Hematopoietic multipotent progenitor cell (in vitro differentiated cells): ENCODE measurements at places on chromosomes 6 and 20. TPM values are rescaled to one million over a fixed set of nuclear protein-coding genes. Genes with fewer than 3 reads are reported as not detected.

Gene HAO1
- total RNA-seq = not detected

Gene MOXD1
- total RNA-seq = under 0.01 TPM

Gene XPO5
- total RNA-seq = 24.2 TPM

Gene FOXF2
- not detected for total RNA-seq

Gene KIAA1755
- not detected for total RNA-seq

Gene KLHDC3
- 173 TPM for total RNA-seq

Gene TFAP2D
- not detected for total RNA-seq

Gene MCHR2
- total RNA-seq = not detected

- DNase-seq = no peak
Measured at GRCh38 chr6:117890172-117890571, 16.9 kb upstream of the SLC35F1 start.

DNA sequence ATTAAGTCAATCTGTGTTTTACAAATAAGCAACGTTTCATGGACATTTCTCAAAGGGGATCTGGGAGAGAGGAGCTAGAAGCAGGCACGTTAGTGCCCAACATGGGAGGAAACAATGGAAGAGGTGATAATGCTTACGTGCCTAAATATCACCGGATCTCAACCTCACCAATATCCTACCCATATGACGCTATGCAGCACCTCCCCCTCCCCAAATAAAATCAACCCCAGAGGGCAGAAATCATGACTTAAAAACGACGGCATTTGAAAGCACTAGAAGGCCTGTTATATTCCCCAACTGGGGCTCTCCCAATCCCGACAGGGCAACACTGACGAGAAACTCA is 425 bp downstream of the HBS1L start:
- DNase-seq = peak; percentile 29

GRCh38 chr6:84269947-84270733 is 42.7 kb upstream of the CEP162 start:
- DNase-seq = no peak

GRCh38 chr6:39217177-39217864 is 12.0 kb downstream of the KCNK5 start:
- no peak for DNase-seq

DNA sequence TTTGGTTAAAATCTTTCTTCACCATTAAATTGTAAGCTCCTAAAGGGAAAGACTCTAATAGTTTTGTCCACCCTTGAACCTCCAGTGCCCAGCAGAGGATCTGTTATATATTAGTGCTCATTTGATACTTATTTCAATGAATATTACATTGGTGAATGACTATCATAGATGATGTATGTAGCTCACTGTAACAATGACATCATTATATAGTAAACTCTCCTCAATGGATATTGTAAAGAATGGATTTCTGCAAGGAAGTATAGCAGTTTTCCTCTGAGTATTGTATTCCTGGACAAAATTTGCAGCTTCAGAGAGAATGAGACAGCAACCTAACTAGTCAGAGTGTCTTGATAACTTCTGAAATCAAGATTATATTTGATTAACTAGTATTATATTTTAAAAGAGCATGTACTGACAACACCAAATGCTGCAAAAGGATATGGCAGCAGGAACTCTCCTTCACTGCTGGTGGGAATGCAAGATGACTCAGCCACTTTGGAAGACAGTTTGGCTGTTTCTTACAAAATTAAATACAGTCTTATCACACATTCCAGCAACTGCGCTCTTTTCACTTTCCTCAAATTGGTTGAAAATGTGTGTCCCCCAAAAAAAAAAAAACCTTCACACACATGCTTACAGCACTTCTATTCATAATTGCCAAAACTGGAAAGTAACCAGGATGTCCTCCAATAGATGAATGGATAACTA is 189.8 kb upstream of the OPRM1 start:
- no peak for DNase-seq

- peak; percentile 83 for DNase-seq
Measured at GRCh38 chr6:90083891-90084290, 189.6 kb downstream of the GJA10 start.

DNA sequence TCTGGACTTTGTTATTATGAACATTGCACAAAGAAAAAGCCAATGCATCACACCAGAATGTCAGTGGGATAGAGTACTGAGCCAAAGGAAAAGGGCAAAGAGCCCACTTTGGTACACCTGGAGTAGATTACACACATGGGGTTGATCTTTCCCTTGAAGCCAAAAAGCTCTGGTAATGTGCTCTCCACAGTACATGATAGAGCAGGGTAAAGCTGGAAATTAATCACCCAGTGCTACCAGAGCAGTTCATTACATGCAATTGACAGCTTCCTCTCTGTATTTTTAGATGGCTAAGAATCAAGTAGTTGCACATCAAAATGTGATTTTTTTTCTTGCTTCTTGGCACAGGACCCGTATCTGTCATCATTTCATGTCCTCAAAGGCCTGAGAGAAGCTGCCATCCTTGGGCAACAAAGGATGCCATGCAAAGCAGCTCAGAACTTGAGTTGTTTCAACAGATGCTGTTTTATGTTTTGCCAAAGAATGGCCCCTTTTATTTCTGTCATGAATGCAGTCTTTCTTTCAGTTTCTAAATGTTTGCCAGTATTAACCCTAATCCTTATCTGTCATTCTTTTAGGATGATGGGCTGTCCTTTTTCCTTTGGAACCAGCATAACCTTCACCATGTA is 88.1 kb downstream of the HDGFL1 start:
- no peak for DNase-seq

DNA sequence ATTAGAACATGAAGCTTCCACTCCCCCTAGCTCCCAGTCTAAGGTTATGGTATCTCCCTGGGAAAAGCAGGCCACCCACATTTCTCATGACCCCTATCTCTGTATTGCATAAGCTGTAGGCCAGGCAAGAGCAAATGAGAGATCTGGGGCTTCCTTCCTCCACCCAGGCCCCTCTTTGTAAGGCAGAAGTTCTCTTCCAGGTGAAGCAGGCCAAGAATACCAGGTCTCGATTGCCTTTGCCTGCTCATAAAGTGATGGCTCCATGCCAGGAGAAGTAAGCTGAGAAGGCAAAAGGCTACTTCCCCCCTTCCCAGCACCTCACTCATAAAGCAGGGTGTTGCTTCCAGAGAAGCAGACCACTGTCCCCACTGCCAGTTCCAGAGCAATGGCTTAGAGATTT is 144.1 kb upstream of the KCNK16 start:
- DNase-seq = no peak

DNA sequence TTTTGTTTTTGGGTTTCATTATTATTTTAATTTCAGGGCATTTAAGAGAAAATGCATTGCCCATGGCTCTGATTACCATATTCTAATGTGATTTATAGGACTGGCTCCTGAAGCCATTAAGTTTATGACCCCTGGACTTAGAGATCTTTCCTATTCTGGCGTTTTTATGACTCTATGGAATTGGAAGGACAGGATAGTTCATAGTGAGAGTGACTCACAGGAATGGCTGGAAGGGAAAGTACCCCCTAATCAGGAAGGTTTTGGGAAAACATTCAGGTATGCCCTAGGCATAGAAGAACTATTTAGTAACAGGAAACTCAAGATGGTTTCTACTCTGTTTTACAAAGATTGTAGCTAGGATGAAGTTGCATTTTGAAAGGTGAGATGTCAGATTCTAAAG is 108.6 kb upstream of the SLC2A12 start:
- no peak for DNase-seq
